Umbilical cord (tissue), 2 donors: ENCODE measurements at places on chromosomes 2 and 18. TPM values are rescaled to one million over a fixed set of nuclear protein-coding genes. Genes with fewer than 3 reads are reported as not detected.
A peak's percentile ranks its signal among the peaks of the same experiment; 100 is the strongest.

INHBB gene
- total RNA-seq: 6.3 TPM

ACMSD gene
- 3.1 TPM for total RNA-seq

GRCh38 chr2:101617188-101617587, 80.3 kb upstream of the MAP4K4 start:
- DNase-seq: peak; percentile 19

DNA sequence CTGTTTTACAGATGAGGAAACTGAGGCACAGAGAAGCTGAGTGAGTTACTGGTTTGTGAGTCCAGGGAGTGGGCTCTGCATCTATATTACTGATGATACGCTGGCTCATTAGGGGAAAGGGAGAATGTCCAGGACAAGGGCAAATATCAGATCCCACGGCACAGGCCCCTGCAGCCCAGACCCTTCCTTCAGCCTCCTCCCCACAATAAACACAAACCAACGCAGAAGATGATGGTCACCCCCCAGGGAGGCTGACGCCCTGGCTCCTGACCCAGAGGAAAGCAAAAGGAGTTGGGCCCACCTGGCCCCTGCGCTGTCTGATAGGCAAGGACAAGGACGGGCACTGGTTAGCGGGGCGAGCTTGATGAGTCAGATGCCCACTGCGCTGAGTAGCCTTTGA, 47.7 kb upstream of the ZBTB7C start:
- DNase-seq: no peak

DNA sequence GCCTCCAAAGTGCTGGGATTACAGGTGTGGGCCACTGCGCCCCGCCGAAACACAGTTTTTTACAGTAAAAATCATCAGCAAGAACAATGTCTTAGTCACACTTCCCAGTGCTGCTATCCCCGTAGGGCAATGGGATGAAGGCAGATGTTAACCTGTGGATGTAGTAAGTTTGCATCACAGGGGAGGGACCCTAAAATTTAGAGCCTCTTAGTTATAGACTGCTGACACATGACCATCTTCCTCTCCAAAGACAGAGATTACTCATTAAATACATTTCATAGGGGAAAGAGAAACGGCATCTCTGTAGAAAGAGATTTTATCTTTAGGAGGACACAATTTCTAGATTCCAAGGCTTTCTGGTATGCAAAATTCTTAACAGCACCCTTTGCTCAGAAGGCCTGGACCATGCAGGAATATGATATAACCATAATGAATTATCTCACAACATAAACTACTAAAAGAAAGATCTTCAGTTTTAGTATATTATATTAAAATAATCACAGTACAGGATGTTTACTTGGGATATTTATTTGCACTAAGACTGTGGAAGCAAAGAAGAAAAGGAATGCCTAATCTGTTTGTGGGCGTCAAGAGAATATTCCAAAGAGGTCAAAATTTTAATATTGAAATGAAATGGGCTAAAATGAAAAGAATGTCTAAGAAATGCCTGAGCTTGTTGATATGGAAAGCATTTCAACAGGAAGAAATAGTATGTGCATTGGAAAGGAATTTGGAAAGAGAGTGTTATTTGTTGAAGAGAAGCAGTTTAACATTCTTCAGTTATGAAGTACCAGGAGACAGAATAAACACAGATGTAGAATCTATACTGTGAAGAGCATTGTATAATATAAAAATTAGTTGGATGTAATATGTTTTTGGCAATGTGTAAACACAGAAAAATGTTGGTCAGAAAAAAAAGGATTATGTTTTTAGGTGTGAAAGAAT, 1228.3 kb upstream of the CHAC2 start:
- peak; percentile 45 for DNase-seq

DNA sequence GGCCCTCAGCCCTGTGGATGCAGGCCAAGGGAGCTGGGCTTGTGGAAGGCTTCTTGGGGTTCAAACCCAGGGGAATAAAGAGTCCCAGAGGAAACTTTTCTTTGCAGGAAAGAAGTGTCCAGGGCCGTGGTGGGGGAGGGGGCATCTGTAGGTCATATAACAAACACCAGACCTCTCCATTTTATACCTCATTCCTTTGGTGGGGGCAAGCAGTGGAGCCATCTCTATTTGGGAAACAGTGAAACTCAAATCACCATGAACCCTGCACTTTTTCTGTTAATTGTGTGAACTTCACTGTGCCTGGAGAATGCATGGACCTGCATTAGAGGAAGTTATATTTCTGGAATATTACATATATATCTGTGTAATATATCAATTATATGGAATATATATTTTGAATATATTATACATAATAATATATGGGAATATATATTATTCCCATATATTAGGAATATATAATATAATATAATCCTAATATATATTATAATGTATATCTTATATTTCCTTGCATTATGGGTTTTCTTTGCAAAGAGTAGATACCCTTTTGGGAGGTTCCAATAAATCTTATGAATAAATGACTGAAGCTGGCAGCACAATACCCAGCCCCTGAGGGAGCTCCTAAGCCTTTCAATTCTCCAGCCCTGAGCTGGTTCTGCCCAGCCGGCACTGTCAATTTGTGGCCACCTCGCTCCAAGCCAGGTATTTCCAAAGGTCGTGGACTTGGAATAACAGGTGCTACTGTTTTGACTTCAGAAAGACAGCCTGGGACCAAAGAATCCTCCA, 97.7 kb upstream of the PKDCC start:
- no peak for DNase-seq

DNA sequence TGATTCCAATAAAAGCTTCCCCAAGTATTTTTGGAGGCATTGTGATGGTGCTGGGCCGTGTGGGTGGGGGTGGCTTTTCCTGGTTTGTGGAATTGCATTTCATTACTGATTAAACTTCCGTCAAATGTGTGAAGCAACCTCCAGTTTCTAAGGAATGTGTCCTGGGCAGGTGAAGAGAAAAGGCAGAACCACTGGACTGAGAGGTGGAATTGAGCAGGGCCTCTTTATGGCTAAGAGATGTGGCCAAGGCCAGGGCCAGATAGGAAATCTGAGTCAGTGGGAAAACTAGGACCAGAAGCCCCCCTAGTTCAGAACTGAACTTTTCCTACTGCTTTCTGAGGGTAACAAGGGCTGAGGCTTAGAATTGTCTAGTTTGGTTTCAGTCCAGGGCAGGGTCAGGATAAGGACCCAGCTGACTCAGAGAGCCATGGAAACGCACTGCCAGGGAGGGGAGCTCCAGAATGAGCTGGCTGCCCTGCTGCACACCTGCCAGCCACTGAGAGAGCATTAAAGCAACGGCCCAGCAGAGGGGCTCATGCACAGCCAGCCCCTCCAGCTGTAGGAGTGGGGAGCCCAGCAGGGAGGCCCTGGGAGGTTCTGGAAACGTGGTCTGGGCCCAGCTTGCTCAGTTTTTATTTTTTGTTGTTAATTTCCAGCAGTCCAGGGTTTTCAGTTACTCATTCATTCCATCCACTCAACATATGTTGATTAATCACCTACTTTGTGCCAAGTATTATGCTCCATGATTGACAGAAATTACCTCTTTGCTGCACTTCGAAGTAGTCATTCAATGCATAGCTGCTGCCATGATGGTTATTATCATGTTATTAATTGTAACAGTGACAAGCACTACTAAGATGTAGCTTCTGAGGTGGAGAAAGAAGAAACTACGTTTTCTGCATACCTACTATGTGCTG, 156.1 kb downstream of the MSH2 start:
- peak; percentile 26 for DNase-seq

DNA sequence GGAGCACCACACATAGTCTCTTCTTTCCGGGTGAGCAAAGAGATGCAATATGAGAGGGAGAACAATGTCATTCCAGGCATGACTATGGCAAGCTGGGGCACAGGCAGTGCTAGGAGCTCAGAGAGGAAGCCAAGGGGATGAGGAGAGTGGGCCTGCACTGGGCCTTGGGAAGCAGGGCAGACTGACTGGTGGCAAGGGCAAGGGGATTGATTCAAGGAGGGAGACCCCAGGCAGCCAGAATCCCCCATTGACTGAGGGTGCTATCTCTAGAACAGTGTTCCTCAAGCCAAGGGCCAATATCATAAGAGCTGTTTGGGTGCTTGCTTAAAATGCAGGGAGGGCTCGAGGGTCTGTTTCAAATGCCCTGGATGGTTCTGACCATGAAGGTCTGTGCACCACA, 36.1 kb downstream of the MARCO start:
- no peak for DNase-seq

- DNase-seq: no peak
Observed at GRCh38 chr2:26230806-26231205, 13.6 kb downstream of the HADHA start.

DNA sequence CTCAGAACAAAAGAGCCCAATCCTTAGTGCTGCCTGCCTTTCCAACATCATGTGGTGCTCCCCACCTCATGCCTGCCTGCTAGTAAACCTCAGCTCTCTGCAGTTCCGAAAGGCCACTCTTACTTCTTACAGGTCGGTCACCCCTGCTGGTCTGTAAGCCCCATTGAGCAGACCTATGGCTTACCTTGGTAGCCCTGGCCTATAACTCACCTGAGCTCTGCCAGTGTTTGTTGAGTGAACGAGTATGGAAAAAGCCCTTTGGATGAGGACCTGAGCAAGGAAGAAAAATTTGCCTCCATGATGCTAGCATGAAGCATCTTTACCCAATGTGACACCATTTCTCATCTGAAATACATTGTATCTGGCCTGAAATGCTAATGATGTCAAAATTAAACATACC, 83.3 kb downstream of the LIPG start:
- no peak for DNase-seq

DNA sequence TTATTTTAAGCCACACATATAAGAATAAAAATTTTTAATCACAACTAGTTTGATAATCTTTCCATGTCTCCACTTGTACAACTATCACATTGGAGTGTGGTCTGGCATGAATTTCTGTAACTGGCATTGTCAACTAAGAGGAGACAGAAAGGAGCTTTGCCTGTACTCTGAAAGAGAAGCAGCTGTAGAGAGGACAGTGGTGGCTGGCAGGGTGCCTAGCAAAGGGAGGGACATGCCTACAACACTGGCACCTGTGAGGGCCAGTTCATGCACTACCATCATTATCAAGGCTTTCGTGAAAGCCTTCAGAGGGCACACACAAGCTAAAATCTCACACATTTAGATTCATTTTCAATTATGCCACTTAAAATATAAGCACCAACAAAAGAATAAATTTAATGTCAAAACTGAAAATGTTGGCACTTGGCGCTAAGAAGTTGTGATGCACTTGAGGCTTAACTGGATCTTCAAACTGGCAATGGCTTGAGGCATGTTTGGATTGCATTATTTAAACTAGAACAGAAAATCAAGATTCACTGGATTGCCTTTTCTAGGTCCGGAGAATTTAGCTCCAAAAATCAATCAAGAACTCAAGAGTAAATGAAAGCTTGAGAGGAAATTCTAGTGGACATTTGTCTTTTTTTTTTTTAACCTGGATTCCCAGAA, 238.6 kb downstream of the ZNF385B start:
- DNase-seq: no peak
